A375 (cell line): ENCODE measurements at places on chromosomes 12 and 14. TPM values are rescaled to one million over a fixed set of nuclear protein-coding genes. Genes with fewer than 3 reads are reported as not detected.

C14orf93 gene
- total RNA-seq, result 11.6 and 13.6 TPM in 2 replicates

NPFF gene
- total RNA-seq, result not detected in 2 replicates

APOF gene
- not detected in 2 replicates for total RNA-seq

FGD4 gene
- 8.1 TPM in 2 replicates for total RNA-seq
